Ascending aorta (tissue), 2 donors: ENCODE measurements at places on chromosomes 2 and 18. TPM values are rescaled to one million over a fixed set of nuclear protein-coding genes. Genes with fewer than 3 reads are reported as not detected.

DNA sequence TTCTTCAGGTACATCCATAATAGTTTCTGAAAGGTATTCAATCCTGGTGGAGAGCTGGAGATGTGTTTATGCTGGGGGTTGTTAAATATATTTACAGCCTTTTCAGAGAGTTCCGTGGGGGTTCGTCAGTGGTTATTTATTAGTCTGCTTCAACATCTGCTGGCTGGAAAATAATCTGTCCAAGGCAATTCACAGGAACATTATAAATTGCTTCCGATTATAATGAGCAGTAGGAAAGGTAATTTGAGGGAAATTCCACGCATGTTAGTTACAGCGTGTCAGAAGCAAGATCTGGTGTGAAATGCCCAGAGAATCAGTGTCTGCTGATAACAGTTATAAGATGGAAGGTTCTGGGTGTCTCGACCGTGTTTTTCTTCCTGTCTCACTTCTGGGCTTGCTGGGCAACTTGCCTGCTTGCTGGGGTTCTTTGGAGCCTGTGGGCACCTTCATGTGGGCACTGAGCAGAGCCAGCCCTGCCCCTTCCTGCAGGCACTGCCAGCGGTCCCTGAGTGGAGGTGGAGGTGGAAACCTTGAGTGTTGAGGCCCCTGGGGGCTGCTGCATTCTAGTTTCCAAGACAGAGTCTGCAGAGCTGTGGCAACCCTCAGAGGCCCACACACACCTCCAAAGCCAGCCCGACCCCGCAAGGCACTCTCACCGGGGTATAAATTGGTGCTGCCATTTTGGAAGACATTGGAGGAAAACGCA is 185.7 kb downstream of the FAM210A start:
- H3K4me3 ChIP-seq = no peak overlapping the region
- H3K27ac ChIP-seq = peak overlapping the region; percentile 13
- H3K36me3 ChIP-seq = no peaks in the 10 kb centered on the region
- DNase-seq = no peak

GRCh38 chr2:233691443-233692433 is 952 bp upstream of the UGT1A6 start:
- H3K36me3 ChIP-seq = no peaks in the 10 kb centered on the region
- no peaks in the 10 kb centered on the region for H3K4me1 ChIP-seq
- H3K27me3 ChIP-seq = no peaks in the 10 kb centered on the region
- no peak overlapping the region for H3K27ac ChIP-seq
- no peak for DNase-seq
- H3K4me3 ChIP-seq = no peak overlapping the region

DNA sequence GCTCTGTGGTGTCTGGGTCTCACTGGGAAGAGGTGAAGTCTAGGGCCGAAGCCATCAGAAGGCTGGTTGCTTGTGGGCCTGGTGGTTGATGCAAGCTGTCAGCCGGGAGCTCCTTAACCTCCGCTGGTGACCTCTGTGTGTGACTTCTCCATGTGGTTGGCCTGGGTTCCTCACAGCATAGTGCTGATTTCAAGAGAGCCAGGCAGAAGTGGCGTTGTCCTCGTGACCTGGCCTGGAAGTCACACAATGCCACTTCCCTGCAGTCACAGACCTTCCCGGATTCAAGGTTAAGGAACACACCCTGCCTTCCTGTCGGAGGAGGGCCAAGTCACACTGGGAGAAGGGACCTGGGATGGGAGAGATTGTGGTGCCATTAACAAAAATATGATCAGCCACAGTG is 303.7 kb upstream of the HS6ST1 start:
- DNase-seq = no peak
- no peaks in the 10 kb centered on the region for H3K36me3 ChIP-seq
- H3K27ac ChIP-seq = no peak overlapping the region

GRCh38 chr2:203366639-203367466 is 38.7 kb downstream of the ABI2 start:
- H3K4me1 ChIP-seq = no peaks in the 10 kb centered on the region
- no peak overlapping the region for H3K4me3 ChIP-seq
- H3K27me3 ChIP-seq = no peaks in the 10 kb centered on the region
- DNase-seq = no peak
- no peak overlapping the region for H3K27ac ChIP-seq

FAP gene
- 16.7 TPM for total RNA-seq
